Amniotic epithelial cell (primary cell): ENCODE measurements at places on chromosomes 2 and 18.
A peak's percentile ranks its signal among the peaks of the same experiment; 100 is the strongest.

DNA sequence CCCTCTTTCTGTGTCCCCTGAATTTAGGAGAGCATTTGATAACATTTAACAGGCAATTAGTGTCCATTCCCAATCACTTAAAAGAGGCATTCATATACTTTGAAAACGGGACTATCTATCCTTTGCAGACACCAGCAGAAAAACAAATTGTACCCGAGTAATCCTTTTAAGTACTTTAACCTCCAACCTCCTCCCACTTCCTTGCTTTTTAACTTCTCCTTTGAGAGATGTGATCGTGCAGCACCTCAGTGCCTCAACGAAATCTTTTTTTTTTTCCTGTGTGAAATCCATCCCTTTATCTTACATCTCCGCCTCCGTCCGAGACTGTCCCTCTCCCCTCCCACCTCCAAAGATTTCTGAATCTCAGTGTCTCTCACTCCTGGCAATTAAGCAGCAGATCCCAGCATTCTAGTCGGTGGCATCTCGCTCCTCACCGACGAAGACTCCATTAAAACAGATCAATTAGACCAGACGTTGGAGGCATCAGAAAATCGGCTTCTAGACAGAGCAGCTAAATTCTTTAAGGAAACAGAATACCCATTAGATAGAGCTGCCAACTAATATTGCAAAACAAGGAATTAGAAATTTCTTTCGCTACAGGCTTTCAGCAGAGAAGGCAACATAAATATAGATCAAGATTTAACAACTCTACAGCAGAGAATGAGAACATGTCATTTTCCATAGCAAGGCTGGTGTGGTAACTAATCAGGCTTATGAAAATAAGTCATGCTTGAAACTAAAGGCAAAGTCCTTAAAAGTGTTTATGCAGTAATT, 1.9 kb upstream of the TMEFF2 start:
- DNase-seq, result no peak

GRCh38 chr2:162706770-162707169, 131.8 kb downstream of the KCNH7 start:
- DNase-seq, result no peak

DNA sequence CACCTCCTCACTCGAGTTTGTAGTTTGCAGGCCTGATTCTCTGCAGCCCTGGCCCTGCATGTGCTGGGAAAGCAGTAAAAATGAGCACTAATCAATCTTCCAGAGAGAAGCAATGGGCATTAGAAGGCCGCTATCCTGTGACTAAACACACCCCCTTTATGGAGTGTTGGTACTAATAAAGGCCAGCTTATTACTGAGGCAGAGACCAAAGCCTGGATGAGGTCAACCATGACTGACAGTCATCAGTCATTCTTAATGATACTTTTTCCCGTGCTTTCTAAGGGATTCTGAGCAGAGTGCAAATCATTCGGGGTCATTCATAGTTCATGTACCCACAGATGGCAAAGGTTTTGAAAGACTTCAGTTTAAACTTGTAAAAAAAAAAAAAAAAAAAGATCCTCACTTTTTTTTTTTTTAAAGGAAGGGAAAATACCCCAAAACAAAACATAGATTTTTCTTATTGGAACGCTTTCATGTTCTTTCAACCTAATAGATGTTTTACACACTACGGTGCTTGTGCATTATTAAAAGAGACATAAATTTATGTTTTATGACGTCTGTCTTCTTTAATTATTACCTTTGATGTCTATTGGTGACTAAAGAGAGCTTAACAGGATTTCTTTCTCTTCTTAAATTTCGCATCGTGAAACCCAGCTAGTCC, 13.2 kb downstream of the TSHZ1 start:
- DNase-seq, result peak; percentile 86

- DNase-seq, result no peak
These were observed 456.6 kb downstream of the THSD7B start for GRCh38 chr2:137221797-137222492.

DNA sequence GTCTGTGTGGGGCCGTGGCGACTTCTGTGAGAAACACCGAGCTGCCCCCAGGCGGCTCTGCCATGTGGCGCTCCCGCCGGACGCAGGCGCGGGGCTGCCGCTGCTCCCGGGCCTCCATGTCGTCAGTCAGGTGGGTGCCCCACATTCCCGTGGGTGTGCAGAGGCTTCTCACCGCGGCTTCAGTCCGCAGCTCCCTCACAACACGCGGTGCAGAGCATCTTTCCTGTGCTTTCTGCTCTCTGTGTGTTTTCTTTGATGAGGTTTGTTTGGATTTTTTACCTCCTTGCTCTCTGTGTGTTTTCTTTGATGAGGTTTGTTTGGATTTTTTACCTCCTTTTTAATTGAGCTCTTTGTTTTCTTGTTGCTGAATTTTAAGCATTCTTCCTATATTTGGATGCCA, 13.0 kb downstream of the AQP12A start:
- DNase-seq, result no peak

- DNase-seq, result peak; percentile 70
These were observed 522 bp upstream of the ZNF407 start for GRCh38 chr18:74597034-74597661.

GRCh38 chr2:202436626-202437025, 60.5 kb downstream of the BMPR2 start:
- DNase-seq, result no peak

DNA sequence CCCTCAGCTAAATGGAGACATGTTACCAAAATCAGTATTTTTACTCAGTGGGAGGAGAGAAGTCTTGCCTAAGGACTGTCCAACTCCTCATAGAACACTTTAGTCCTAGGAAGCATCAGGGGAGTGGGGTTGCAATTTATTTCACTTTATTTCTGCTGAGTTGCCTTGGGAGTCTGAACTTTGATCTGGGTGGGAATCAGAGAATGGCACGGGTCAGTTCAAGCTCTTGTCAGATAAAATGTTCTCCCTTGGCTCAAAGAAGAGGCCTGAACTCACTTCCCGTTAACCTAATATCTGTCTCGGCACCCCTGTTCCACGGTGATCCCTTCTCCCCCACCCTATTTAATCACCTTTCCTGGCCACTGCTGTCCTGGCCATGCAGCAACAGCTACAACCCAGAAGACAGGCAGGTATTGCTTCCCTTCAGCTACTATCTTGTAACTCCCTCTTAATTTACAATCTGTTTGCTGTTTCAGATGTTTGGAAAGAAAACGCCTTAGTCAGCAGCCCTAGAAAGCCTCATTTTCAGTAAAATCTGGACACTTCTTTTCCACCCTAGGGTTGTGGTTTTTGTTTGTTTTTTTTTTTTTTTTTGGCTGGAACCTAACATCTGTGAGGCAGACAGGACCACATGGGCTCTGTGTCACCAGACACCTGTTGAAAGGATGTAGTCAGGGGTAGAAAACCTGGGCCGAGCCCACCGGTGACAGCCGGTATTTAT, 52.5 kb downstream of the SERTAD2 start:
- no peak for DNase-seq

GRCh38 chr2:228983700-228984099, 287.4 kb downstream of the PID1 start:
- no peak for DNase-seq

- no peak for DNase-seq
These were observed 13.3 kb downstream of the CTDP1 start for GRCh38 chr18:79692886-79693285.

DNA sequence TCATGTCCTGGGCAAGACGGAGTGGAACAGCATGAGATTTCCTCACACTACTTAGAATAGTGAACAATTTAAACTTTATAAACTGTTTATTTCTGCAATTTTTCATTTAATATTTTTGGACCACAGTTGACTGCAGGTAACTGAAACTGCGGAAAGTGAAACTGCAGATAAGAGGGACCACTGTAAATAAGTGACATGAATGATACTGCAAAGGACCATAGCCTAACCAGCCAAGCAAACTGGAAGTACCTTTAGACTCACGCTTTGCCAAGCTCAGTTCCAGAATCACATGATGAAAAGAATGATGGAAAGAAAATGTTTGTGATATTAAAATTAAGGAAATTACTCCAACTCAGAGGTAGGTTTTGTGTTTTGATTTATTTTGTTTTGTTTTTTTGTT, 94.6 kb upstream of the ITGA4 start:
- no peak for DNase-seq
